ENCODE measurements at places on chromosomes 1 and 21. TPM values are rescaled to one million over a fixed set of nuclear protein-coding genes. Genes with fewer than 3 reads are reported as not detected.

- peak; percentile 60 for DNase-seq
Measured at GRCh38 chr1:31182352-31182751, 57.3 kb downstream of the NKAIN1 start.

DNA sequence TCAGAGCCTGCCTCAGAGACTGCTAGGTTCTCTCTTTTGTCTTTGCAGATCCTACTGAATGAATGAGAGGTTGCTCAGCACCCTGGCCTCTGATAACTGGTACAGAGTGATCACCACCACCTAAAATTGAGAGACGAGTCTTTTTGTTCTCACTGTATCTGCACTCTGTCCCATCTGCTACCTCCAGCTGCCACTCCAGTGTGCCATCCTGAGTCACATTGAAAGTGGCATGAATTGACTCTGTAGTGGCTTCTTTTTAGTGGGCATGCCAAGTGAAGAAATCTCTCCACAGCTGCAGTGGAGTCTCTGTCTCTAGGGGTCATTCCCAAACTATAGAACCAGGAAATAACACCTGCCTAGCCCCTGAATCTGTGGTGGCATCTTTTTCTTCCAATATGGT is 14.7 kb downstream of the CAMK1G start:
- DNase-seq: no peak

GUCA2B gene
- not detected for total RNA-seq

DNA sequence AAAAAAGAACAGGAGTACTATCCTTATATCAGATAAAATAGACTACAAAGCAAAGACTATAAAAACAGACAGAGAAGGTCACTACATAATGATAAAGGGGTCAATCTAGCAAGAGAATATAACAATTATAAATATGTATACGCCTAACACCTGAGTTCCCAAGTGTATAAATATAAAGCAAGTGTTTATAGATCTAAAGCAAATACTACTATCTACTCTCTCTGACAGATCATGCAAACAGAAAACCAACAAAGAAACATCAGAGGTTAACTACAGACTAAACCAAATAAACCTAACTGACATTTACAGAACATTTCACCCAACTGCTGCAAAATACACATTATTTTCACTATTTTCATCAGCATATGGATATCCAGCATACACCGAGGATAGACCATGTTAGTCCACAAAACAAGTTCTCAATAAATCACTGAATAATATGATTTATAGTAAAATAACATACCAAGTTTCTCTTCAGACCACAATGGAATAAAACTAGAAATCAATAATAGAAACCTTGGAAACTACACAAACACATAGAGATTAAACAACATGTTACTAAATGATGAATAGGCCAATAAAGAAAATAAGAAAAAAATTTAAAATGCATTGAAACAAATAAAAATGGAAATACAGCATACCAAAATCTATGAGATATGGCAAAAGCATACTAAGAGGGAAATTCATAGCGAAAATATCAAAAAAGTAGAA is 22.7 kb downstream of the UCHL5 start:
- DNase-seq: no peak

DNA sequence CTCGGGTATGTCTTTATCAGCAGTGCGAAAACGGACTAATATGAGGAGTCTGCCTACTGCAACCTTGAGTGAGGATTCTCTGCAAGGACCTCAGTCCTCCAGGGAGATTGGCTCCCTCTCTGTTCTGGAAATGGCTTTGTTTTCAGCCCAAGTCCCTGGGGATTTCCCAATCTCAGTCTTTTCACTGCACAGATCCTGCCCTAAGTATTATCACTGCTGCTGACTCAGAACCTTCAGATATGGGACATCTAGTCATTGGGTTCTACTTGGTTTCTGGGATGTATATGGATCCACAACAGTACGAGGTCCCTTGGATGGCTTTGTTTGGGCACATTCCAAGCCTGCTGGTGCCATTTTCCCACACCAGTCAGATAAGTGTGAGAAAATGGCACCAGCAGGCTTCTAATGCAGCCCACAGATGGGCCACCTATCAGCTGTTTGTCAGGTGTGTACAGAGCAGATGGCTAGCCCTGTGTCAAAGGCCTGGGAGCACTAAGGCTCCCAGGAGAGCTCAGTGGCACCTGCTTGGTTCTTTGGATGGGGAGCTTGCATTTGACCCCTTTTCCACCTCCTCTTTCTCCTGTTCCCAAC is 27.4 kb downstream of the ELF3 start:
- DNase-seq: no peak

TMEM269 gene
- total RNA-seq: 0.08 TPM

LCE1E gene
- total RNA-seq: 112 TPM

- no peak for DNase-seq
Measured at GRCh38 chr1:116763116-116763786, 9.0 kb downstream of the CD2 start.

All from lower leg skin (tissue), 4 donors.